ENCODE measurements at places on chromosomes 5 and 9.

GRCh38 chr9:38023661-38024035 is 45.4 kb downstream of the SHB start:
- DNase-seq = no peak

DNA sequence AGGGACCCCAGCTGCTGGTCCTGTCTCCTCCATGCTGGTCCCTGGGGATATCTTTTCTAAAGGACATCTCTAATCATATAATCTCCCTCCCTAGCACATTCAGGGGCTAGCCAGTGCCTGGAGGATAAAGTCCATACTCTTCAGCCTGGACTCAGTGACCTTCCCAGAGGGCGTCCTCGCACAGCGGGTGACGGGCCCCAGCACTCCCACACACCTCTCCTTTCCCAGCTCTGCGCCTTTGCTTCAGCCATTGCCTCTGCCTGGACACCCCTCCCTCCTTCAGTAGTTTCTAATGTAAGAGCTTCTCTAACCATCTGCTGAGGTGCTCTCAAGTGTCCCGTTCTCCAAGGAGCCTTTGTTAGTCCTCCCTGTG is 15.2 kb upstream of the TNIP1 start:
- no peak for DNase-seq

DNA sequence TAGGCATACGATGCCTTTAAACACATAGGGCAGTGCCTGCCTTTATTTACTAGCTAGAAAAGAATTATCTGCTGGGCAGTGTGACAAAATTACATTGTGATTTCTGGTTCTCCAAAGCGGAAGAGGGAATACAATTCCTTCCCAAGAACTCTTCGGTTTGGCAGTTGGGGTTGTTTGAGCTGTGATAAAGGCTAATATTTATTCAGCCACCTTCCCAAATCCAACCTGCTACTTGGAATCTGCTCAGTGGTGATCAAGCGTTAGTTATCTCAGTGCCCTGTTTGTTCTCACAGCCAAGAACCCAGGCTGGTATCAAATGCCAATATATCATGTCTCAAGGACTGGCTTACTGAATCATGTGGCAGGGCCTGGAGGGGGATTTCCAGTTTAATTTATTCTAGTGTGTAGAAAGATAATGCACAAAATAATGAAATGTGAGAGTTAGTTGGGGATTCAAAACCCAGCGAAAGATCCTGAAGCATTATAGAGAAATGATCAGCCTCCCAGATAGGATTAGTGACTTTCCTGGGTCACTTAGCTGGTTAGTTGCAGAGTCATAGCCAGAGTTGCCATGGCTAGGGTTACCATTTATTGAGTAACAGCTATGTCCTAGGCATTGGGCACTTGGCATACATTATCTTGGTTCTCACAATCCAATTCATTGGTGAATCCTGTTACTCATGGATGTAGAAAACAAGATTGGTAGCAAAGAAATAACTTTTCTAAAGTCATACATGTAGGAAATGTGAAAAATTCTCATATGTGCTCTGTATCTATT is 457.0 kb upstream of the KLF4 start:
- no peak for DNase-seq

- DNase-seq = no peak
Measured at GRCh38 chr5:136506131-136506530, 140.8 kb upstream of the TRPC7 start.

DNA sequence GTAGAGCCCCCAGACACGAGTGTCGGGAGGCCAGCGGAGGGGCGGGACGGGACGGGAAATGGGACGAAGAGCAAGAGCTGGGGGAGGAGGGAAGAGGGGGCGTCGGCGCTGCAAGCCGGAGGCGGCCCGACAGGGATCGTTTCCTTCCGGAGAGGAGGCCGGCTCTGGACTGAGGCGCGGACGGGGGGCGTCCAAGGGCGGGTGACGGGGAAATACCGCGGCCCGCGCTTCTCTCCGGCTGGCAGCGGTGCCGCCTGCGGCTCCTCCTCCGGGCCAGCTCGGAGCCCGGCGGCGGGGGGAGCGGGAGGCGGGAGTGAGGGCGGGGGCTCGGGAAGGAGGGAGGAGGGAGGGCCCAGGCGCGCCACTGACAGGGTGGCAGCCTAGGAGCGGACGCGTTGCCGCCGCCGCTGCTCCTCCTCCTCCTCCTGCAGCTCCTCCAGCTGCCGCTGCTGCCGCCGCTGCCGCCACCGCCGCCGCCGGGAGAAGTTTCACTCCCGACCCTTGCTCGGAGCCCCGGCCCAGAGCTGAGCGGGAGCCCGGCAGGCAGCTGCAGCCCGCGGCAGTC is at the start of gene CHSY3:
Gene CHSY3, plus strand, starts transcription at position 364 of the 565 bp plus-strand sequence.
- DNase-seq = peak; percentile 5

DNA sequence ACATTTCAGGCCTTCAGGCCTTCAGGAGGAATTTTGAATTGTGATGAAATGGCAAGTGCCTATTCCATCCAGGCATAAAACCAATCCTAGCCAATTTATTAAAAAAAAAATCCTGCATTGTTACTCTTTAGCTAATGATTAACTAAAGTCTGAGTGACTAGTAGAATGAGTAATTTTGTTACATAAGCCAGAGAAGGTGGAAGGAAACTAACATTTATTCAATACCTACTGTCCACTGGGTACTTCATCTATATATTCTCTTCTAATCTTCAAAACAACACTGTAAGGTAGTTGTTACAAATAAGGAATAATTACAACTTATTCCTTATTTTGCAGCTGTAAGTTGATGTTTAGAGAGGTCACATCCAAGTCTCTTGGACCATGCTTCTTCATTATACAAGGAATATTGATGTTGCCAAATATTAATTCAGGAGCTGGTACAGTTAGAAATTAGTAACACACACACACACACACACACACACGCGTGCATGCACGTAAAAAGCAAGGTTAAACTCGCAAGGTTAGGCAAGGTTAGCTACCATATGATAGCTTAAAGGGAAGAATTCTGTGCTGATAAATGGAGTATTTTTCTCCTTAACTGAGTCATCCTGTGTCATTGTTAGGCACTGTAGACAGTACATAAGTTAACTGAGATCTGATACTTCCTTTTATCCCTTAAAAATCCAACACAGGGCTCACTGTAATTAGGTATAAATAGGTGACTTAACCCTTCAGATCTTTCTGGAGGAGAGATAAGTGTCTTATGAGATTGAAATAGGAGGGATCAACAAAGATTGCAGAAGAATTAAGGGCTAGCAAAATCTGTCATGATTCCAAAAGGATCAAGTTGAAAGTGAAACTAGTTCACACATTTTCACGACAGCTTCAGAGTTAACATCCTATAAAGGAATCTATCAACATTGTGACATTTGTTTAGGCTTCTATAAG is 596.9 kb downstream of the PDE4D start:
- DNase-seq = no peak

Measured in activated CD8-positive, alpha-beta memory T cell treated with anti-CD3 and anti-CD28 coated beads for 1 hour (primary cell).